ENCODE measurements at places on chromosomes 16 and 17.

GRCh38 chr17:30549864-30550511 lies 72.8 kb downstream of the GOSR1 start:
- no peak for DNase-seq

DNA sequence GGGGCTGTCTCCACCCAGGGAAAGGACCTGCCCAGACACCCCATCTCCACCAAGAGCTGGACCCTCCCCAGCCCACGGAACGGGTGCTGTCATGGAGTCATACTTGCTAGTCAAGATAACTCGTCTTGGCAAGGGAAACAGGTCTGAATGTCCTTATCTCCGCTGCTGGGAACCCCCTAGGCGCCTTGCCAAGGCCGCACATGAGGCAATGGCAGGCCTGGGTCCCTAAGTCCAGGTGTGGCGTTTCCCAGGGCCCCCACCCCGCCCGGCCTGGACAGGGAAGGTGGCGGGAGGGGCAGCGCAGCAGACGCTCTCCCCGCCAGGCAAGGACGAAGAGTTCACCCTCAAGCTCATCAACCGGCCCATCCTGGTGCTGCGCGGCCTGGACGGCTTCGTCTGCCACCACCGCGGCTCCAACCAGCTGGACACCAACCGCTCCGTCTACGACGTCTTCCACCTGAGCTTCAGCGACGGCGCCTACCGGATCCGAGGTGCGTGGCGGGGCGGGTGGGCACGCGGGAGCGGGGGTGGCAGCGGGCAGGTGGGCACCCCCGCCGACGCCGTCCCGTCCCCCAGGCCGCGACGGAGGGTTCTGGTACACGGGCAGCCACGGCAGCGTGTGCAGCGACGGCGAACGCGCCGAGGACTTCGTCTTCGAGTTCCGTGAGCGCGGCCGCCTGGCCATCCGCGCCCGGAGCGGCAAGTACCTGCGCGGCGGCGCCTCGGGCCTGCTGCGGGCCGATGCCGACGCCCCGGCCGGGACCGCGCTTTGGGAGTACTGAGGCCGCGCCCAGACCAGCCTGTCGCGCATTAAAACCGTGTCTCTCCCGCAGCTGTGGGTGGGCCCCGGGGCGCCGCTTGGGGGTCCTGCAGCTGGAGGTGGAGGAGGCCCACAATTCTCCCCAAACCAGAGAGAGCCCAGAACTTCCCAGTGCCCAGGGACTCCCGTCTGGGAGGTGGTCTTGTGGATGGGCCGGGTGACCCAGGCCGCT lies 8.4 kb downstream of the FSCN2 start:
- no peak for DNase-seq

- no peak for DNase-seq
Observed at GRCh38 chr17:18117533-18117932, 9.0 kb downstream of the MYO15A start.

DNA sequence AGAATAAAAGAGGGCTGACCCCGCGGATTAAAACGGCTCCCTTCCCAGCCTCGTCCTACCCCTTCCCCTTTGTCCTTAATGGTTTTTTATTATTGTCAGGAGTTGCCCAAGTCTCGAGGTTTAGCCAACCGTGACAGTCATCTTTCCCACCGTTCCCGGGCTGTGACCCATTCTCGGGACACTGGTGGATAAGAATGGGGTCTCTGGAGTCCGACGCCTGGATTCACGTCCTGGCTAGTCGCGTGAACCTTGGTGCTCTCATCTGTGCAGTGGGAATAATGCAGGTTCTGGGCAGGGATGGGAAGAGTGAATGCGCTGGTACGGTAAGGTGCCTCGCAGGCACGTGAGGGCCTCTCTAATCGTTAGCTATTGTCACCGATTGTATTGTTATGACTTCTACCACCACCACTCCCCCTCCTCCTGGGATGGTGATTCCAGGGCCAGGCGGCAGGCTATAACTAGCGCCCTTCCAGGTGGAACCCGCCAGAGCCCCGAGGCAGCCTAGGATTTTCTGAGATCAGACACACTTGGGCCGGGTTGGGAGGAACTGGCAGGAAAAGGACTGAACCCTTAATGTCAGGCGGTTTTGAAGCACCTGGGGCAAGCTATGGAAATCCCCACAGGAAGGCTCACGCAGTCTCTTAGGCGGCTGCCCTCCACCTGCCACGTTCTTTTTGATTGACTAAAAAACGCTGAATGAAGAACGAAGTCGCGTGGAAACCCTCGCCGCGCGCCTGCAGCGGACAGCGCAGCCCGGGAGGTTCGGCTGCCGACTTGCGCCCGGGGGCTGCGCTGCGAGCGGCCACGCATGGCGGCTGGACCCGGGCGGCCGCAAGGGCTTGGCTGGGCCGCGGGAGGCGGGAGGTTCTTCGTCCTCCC lies 2.7 kb downstream of the HS3ST3B1 start:
- DNase-seq, result no peak

DNA sequence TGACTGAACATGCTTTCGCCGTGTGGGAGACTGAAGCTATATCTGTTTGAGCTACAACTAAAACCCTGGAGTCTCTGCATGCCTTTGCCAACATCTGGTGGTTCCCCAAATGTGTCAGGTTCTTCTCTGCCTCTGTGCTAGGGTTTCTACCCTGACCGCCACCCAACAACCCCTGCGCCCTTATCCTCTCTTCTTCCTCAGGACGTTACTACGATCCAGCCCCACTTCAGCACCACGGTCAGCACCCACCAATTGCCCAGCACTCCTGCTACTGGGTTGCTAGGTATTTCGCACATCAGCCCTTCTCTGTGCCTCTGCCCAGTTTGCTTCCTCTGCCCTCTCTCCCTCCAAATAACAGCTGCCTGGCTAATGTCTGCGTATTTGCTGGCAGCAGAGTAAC lies 106.3 kb upstream of the HSBP1 start:
- DNase-seq, result no peak

DNA sequence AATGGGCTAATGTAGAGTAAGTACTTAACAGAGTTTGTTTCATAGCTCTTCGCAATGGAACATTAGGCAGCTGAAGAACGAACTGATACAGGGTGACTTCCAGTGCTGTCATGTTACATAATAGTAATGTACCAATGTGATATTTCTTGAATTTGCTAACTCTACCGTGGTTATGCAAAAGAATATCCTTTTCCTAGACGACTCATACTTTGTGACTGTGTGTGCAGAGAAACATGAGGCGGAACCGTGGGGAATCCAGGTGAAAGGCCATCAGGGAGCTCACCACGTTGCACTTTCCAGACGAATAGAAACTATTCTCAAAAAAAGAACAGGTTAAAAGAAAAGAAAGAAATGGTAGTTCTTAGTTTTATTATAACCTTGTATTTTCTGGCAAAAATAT lies 13.2 kb downstream of the NOB1 start:
- DNase-seq, result no peak

GRCh38 chr16:68281368-68282063 lies 17.2 kb downstream of the SLC7A6 start:
- DNase-seq, result no peak

DNA sequence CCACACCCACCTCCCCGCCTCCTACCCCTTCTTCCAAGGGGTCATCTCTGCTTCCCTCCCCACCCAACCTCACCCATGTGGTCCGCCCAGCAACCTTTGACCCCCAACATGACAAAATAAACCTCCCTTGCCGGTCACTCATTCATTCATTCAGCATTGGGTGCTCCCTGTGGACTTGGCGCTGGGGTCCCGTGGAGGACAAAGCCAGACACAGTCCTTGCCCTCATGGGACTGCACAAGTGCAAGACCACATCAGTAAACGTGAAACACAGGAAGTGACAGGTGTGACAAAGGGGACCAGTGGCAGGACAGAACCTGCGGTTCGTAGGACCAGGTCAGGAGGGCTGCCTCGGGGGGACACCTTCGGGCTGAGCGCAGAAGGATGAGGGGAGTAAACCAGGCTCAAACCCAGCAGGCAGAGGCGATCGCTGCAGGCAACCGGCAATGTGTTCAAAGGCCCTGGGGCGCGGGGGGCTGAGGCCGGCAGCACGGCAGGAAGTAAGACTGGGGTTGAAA lies 185.4 kb downstream of the SEC14L1 start:
- DNase-seq, result no peak

DNA sequence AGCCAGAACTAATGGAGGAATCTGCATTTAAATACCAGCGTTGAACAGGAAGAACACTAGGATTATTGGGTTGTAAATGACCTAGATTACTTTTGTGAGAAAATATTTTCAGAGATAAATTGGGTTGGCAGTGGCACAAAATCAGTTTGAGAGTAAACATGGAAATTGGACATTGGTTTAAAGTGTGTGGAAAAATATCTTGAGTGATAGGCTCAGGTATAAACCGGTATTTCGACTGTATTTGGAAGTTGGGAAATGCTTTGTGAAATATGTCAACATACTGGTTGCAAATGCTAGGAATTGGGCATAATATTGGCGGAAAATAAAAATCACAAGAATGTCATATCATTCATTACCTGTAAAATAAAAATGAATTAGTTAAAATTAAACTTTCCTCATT lies 15.1 kb downstream of the PRKAR1A start:
- no peak for DNase-seq

GRCh38 chr16:68298312-68298711 lies 12.4 kb downstream of the SLC7A6OS start:
- DNase-seq, result no peak

- no peak for DNase-seq
Observed at GRCh38 chr16:87451563-87452210, 41.1 kb downstream of the ZCCHC14 start.

- peak; percentile 63 for DNase-seq
Observed at GRCh38 chr17:72560303-72561247, 439.8 kb downstream of the SOX9 start.

GRCh38 chr16:1150511-1150982 lies 2.4 kb upstream of the CACNA1H start:
- DNase-seq, result no peak

- no peak for DNase-seq
Observed at GRCh38 chr16:85398688-85399582, 214.2 kb upstream of the GSE1 start.
